Stimulated activated CD8-positive, alpha-beta memory T cell treated with anti-CD3 and anti-CD28 coated beads, Interleukin-15, amount 100 ng/mL, for 24 hours (primary cell): ENCODE measurements at places on chromosomes 7 and 10.

DNA sequence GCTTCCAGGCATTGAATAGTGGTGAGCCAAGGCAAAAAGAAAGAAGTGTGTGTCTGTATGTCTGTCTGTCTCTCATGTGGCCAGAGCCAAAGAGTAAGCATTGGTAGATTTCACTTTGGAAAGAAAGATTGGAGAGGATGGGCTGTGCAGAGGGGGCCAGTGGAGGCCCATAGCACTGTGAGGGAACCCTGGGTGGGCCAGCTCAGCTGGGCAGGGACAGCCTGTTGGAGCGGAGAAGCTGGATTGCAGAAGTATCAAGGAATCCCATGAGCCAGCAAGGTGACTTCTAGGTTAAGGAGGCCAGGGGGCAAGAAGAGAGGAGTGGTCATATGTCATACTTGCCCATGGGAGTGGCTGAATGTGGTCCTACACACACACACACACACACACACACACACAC lies 1.5 kb upstream of the GRID1 start:
- no peak for DNase-seq

DNA sequence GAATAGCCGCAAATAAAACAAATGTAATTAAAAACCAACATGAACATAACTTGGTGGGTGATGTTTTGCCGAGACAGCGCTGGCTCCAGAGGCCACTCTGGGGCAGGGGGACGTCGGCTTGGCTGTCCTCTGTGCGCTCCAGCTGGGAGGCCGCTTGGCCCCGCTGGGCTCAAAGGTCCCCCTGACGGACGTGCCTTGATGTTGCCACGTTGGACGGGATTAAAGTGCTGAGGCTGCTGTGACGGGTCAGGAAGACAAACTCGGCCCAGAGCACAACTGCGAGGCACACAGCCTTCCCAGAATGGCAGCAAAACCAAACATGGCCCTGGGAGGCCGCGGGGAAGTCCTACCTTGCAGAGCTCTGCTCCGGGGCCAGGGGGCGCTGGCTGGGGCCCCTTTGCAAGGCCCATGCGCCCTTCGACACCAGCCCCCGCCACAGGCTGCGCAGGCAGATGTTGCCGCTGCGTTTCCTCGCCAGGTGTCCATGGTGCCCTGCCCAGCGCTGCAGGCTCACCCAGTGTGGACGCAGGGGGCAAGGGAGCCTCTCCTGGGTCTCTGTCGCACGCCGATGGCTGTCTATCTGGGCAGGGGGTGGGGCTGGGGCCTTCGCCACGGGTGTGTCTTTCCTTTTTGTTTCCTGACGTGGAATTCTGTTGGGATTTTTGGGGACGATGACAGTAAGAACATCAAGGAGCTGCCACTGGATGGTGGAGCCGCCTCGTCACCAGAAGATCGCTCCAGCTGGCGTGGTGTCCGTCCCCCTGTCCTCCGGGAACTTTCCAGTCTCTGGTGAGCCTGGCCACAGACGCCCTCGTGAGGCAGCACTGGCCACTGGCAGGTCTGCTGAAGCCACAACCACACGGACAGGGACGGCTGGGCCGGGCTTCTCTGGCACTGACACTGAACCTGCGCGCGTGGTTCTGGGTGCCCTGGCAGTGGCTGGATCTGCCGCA lies 99.6 kb upstream of the DIP2C start:
- no peak for DNase-seq

GRCh38 chr7:75854233-75854632 lies 24.6 kb upstream of the RHBDD2 start:
- no peak for DNase-seq

- DNase-seq, result no peak
Measured at GRCh38 chr7:13067036-13067435, 379.6 kb downstream of the ARL4A start.
